ENCODE measurements at places on chromosomes 12 and 14.

- DNase-seq: no peak
Measured at GRCh38 chr12:90029317-90029716, 320.7 kb upstream of the ATP2B1 start.

DNA sequence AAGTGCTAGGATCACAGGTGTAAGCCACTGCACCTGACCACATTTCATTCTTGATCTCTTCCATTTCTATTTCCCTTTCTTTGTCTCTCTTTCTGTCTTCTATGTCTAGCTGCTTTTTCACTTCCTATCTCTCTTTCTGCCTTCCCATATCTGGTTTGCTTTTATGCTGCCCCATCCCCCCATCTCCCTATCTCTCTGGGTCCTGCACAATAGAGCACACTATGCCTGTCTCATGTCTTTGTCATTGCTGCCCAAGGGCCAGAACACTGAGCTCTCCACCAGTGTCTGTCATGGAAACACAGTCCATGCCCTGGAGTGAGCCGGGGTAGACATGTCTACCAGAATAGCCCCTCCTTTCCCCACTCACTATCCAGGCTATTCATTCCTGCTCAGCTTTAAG lies 12.3 kb upstream of the RARG start:
- DNase-seq: no peak

- DNase-seq: no peak
Measured at GRCh38 chr12:12909995-12910420, 18.6 kb downstream of the GPRC5A start.

- no peak for DNase-seq
Measured at GRCh38 chr12:66011731-66012130, 118.8 kb downstream of the LLPH start.

- no peak for DNase-seq
Measured at GRCh38 chr12:122866950-122867607, 28.8 kb downstream of the VPS37B start.

- no peak for DNase-seq
Measured at GRCh38 chr14:70140614-70141013, 48.1 kb downstream of the SLC8A3 start.

DNA sequence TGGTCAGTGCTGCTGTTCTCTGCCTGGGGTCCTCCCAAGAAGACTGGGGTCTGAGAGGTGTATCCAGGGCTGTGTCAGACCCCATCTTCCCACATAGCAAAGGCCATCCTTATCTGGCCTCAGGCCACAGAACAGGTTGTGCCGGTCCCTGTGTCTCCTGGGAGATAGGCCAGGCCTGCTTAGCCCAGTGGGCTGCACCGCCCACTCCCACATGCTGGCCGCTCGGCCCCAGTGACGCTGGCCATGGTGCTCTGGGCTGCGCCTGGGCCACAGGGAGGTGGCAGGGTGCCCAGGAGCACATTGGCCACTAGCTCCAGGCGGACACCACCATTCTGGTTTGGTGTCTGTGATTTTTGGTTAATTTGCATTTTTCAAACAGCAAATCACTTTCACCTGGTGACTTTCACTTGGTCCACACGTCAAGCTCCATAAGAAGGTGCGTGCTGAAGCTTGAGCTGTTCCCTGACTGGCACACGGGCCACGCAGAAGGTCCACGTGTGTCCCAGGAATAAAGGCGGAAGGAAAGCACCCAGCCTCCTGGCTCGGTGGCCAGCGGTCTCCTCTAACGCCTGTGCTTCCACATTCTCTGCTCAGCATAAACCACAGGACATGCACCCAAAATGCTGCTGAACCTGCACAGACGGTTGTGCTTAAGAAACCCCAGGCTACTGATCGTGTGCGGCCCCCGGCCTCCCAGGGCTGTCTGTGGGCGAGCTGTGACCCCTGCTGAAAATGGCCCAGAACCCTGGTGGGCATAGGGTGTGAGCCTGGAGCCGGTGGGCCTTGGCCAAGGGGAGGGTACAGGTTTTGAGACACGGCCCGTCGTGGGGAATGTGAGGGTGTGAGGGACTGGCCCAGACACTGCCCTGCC lies 4.6 kb downstream of the FBRSL1 start:
- DNase-seq: no peak

DNA sequence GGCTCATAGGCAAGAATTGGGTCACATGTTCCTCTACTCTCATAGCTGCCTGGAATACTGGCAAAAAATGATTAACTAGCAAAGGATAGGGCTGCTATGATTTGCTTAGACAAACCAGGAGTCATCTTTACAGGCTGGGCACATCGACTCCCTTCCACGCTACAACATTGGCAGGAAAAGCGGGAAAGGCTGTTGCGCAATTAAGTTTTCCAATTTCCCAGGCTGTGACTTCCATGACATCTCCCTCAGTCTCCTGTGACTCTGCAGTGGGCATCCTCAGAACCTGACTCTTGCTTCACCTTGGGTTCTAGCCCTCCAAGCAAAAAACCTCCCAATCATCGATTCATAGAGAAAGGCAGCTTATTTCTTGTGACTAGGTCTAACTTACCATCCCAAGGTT lies 184.5 kb upstream of the E2F7 start:
- DNase-seq: no peak

- DNase-seq: no peak
Measured at GRCh38 chr14:80606347-80606772, 335.2 kb downstream of the CEP128 start.

DNA sequence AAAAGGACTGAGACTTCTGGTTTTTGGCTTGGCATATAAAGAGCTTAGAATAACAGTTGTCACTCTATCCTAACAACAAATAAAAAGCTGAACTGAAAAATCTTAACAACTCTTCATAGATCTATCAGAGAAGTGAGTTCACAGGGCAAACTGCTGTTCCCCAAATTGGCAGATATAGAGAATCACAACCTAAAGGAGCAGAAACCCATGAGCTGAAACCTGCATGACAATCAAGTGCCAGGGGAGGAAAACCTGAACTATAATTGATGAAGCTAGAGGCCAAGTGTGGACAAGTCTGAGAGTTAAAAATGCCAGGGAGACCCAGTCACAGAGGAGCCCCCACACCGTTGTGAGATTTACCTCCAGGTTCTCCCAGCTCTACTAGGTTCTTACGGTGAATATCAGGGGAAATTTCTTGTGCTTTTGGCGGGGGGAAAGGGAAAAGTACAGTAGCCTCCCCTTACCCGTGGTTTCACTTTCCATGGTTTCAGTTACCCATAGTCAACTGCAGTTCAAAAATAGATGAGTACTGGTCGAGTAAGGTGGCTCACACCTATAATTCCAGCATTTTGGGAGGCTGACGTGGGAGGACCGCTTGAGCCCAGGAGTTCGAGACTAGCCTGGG lies 53.9 kb downstream of the ATF7 start:
- no peak for DNase-seq

DNA sequence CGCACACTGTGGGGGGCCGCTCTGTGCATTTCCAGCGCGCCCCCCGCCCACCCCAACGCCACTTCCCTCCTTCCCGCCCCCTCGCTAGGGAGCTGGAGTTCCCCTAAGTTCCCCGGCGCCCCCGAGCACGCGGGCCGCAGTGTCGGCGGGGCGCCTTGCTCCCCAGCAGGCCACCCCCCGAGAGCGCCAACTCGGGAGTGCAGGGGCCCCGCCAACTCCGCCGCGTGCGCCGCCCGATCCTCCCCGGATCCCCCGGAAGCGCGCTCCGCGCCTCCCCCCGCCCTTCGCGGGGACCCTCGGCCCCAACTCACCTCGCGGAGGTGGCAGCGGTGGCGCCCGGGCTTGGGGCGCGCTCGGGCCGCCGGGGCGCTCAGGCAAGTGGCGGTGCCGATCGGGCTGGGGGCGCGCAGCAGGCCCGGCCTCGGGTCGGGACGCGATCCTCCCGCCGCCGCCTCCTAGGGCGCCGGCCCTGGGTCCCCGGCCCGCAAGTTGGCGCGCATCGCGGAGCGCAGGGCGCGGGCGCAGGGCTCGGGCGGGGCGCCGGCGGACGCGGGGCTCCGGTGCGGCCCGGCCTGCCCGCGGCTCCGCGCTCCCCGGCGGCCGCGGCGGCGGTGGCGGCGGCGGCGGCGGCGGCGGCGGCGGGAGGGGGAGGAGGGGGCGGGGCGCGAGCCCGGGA lies at the start of gene NCOR2:
NCOR2 (minus strand) TSS at position 616 of the 676 bp plus-strand sequence. CDS start 72,361 bp downstream, outside the sequence.
- DNase-seq: peak; percentile 72

DNA sequence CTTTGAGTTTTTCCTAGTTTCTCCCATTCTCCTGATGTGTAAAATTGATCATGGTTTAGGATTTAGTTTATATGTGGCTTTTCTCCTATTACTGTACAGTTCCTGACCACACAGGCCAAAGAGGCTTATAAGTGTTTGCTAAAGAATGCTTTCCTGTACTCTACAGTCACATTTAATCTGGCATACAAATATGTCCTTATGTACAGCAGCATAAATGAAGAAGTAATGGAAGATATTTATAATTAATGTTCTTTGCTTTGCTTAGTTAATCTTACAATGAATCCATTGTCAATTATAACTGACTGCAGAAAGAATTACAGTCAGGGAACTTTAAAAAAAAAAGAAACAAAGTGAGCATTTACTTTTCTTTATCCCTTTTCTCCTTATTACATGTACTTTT lies 293.9 kb downstream of the KCNC2 start:
- no peak for DNase-seq

DNA sequence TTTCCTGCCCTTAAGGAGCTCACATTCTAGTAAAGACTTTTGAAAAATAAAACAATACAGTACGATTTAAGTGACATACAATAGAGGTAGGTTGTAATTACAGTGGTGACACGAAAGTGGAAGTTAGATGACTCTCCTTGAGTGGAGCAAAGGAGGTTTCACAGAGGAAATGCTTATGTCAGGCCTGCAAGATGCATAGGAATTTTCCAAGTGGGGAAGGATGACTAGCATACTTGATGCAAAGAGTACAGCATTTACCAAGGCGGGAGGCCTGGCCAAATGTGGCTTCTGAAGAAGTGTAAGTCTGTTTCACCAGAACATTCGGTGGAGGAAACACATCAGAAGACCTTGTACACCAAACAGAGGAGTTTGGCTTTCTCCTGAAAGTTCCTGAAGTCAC lies 55.2 kb downstream of the ERO1A start:
- peak; percentile 47 for DNase-seq

- peak; percentile 55 for DNase-seq
Measured at GRCh38 chr14:91249841-91250616, 5.5 kb upstream of the GPR68 start.

DNA sequence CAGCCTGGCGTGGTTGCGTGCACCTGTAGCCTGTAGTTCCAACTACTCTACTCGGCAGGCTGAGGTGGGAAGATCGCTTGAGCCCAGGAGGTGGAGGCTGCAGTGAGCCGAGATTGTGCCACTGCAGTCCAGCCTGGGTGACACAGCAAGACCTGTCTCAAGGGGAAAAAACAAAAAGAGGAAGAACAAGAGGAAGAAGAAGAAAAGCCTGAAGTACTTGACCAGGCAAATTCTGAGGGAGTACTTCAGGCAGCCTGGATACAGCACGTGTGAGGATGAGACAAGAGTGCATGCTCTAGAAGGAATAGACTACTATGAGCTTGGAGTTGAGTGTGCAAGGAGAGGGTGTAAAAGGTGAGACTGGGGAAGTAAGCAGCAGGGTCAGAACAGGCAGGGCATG lies 1.8 kb downstream of the GDF3 start:
- no peak for DNase-seq

DNA sequence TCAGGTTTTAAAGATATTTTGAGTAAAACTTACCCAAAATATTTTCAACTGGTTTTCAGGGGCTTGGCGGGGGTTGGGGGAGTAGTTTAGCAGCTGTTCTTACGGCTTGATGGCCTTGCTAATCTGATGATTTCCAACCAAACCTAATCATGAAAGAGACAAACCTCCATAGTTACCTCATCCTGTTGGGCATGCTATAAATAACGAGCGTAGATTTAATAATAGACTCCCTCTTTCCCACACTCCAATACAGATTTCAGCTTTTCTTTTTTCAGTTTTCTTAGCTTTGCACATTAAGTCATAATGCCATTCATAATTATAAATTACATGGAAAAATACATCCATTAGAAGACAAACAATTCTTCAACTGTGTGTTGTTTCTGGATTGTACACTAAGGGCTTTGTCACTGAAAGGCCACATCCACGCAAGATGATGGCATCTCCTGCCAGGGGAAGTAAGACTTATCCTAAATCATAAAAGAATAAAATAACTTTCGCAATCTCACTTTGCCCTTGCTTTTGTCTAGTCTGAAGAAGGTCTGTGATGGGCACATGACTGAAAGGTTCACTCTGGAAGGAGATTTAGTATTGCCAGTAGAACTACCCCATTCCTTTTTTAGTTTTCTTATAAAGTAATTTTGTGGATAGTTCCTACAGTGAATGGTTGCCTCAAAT lies 23.2 kb downstream of the ITPR2 start:
- no peak for DNase-seq

DNA sequence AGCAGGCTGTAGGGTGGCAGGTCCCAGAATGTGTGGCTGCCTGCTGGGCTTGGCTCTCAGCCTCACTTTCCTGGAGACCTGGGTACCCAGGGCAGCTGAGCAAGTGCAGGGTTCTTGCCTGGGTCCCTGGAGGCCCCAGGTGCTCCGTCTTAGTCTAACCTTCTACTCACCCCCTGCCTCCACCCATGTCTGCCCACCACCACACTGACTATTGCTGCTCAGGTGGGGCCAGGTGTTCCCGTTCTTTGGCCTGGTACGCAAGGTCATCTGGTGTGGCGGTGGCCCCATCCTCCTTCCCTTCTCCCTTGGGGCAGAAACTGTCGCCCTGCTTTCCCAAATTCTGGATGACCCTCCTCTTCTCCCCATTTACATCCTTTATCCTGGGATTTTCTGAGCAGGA lies 319.9 kb downstream of the TMEM121 start:
- no peak for DNase-seq

GRCh38 chr12:58773986-58774385 lies 146.3 kb downstream of the LRIG3 start:
- no peak for DNase-seq

DNA sequence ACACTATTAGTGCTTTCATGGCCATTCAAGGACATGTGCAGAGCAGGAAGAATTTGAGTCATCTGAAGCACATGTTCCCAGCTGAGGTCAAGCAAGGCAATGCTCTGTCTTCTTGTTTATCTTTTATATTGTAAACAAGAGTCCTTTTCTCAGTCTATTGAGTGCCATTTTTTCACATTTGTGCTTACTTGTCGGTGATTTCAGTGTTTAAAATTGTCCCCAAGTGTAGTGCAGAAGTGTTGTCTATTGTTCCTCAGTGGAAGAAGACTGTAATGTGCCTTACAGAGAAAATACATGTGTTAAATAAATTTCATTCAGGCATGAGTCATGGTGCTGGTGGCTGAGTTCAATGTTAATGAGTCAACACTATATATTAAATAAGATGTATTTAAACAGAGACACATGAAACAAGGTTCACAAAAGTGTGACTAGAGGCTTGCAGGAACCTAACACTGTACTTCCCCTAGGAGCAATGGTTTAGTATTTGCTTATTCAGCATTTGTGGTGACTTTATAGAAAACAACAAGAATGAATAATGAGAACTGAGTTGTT lies 391.1 kb downstream of the LRIG3 start:
- DNase-seq: no peak

DNA sequence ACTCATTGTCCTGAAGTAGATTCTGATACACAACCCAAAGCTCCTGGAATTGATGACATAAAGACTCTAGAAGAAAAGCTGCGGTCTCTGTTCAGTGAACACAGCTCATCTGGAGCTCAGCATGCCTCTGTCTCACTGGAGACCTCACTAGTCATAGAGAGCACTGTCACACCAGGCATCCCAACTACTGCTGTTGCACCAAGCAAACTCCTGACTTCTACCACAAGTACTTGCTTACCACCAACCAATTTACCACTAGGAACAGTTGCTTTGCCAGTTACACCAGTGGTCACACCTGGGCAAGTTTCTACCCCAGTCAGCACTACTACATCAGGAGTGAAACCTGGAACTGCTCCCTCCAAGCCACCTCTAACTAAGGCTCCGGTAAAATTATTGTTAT lies 63.8 kb downstream of the RAD52 start:
- DNase-seq: no peak

- no peak for DNase-seq
Measured at GRCh38 chr14:58871573-58871972, 233.8 kb downstream of the DACT1 start.

- DNase-seq: no peak
Measured at GRCh38 chr14:102893452-102893851, 29.0 kb upstream of the AMN start.
